ENCODE measurements at places on chromosomes 1 and 21. TPM values are rescaled to one million over a fixed set of nuclear protein-coding genes. Genes with fewer than 3 reads are reported as not detected.
A peak's percentile ranks its signal among the peaks of the same experiment; 100 is the strongest.

DNA sequence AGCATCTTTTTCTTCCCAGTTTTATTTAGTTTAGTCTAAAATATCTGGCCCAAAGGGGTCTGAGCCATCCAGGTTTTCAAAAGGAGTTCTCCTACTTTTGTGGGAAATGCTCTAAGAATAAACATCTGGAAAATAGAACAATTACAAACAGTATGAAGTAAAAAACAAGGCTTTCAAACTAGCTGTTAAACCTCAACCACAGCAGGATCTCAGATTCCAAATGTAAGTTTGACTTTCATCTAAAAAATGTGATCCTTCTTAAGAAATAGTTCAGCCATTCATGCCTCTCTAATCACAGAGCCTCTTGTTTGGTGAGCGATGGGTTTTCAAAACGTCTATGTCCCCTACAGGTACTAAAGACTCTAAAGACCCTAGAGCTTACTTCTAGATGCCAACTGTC, 413.5 kb downstream of the DUSP10 start:
- DNase-seq: no peak

- DNase-seq: peak; percentile 72
Measured at GRCh38 chr1:98051065-98051675, 130.3 kb upstream of the DPYD start.

GRCh38 chr1:170978371-170978910, 43.1 kb downstream of the MROH9 start:
- DNase-seq: no peak

DNA sequence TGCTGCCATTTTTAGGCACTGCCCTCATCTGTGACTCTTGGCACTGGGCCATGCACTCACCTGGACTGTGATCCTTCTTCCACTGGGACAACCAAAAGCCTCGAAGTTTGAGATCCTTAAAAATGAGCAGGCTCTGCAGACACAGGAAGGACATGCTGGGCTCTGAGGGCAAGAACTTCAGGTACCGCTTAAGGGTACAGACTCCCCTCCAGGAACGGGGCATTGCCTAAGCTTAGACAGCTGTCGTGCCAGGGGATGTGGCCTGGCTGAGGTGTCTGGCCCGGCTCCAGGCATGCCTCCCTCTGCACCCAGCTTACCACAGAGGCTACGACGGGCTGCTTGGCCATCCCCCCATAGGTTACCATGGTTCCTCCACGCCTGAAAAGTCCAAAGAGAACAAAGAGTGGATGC, 14.2 kb upstream of the SRSF4 start:
- no peak for DNase-seq

DNA sequence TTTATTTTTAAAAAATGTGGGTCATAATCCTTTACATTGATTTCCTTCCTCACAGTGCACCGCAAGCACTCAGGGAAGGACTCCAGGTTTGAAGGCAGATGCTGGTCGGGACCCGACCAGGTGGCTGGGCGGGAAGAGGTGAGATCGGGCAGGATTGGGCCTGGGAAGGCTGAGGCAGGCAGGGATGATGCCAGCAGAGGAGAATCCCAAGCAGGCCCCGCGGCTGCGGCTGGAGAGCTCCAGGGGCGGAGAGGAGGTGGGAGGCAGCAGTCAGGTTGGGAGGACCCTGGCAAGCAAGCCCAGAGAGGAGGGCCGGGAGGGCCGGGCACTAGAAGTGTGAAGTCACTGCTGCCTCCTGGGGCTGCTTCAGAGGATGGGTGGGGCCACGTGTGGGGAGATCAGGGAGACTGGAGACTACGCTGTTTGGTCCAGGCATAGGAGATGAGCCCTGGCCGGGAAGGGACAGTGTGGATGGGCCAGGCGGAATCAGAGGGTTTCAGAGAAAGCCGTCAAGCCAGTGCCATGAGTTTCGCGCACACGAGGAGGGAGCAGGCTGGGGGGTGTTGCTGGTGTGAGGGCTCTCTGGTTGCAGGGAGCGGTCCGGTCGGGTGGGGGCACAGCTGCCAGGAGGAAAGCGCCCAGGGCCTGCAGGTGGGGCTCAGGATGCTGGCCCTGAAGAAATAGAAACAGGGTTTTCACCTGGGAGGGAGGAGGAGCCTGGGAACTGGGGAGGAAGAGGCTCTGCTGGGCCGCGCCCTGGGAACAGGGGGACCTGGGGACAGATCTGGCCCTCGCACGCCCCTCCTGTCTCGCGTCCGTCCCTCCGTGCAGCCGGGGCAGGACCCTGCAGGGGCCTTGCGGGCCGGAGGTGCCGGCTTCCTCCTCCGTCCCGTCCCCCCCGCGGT, 888 bp upstream of the COL18A1 start:
- peak; percentile 88 for DNase-seq

DNA sequence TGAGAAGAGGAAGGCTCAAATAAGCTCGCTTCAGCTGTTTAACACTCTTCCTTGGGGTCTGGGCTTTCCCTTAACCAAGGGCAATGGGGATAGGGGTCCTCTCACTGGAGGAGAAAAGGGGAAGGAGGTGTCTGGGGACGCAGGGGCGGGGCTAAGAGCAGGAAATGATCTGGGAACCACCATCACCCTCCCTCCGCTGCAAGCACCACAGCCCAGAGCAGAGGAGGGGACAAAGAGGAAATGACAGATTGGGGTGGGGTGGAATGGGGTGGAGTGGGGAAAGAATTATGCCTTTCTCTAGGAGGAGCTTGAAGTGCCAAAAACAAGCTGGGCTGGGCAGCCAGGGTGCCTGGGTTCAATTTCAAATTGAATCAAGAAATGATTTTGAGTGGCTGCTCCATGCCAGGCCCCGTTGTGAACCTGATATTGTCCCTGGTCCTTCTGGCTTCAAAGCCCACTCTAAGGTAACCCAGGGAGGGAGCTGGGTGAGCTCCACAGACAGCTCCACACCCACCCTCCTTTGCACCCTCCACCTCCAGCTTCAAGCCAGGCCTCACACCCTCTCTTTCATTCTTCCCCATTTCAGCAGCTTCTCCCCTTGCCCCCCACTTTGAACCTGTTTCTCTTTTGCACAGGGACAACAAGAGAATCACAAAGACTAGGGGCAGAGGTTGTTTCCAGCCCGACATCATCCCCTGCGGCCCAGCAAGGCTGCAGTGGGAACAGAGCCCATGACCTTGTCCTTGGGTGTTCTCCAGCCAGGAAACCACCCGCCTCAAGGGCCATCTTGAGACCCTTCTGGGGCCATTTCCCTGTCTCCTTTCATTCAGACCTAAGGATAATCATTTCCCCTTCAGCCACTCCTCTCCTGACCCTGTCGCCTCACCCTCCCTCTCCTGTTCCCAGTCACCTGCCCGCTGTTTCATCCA, 1.1 kb downstream of the ARHGAP30 start:
- DNase-seq: peak; percentile 55

DNA sequence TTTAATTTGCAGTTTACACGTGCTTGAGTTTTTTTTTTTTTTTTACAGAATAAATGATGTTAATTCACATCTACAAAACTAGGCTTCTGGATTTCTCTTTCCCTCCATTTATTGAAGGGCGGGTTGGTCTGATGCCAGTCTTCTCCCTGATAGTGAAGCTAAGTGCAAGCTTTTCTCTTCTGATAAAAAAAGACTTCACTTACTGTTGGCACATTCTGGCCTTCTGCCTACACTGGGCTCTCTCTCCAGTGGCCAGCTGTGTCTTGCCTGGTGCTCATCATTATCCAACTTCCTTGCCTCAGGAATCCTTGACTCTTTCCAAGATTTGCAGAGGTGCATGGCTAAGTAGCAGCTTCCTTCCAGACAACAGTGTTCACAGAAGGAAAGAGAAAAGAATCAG, 7.6 kb upstream of the RAP1A start:
- DNase-seq: no peak

- peak; percentile 73 for DNase-seq
Measured at GRCh38 chr21:41168391-41169257, 664 bp downstream of the BACE2 start.

DNA sequence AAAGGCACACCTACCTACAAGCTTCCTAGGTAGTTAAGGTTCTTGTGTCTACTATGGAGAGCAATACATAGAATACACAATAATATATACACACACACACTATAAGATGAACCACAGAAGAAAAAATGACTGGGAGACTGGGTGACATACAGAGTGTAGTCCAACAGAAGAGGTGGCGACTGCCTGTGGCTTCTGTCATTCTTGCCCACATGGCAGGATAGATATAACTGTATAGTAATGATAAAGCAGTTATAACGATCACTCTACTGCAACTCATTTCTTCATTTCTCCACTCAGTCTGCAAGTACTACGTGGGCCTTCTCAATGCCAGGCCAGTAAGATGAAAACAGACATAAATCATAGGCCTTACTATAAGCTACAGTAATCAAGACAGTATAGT, 113.8 kb upstream of the EDN2 start:
- DNase-seq: no peak

GRCh38 chr1:236009191-236009590, 55.7 kb downstream of the NID1 start:
- DNase-seq: no peak

DNA sequence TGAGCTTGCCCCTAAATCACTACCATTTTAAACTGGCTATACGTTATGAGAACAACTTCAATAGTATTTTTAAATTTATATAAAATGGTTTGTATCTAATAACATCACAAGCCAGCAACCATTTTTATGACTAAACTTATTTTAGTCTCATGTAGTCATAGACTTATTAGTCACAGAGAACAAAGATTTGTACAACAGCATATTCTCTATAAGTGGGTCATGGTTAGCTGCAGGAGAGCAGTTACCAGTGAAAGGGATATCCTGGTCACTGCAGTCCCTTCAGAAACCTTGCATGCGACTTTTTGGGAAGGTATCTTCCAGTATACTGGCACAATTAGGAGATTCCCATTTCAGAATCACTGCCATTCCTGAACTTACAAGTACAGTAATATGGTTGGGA, 90.0 kb downstream of the HFM1 start:
- DNase-seq: no peak

- no peak for DNase-seq
Measured at GRCh38 chr1:9284061-9284460, 8.6 kb upstream of the SPSB1 start.

GRCh38 chr1:226826479-226827261, 43.7 kb upstream of the PSEN2 start:
- peak; percentile 51 for DNase-seq

- no peak for DNase-seq
Measured at GRCh38 chr1:38690790-38691449, 168.7 kb downstream of the RRAGC start.

DNA sequence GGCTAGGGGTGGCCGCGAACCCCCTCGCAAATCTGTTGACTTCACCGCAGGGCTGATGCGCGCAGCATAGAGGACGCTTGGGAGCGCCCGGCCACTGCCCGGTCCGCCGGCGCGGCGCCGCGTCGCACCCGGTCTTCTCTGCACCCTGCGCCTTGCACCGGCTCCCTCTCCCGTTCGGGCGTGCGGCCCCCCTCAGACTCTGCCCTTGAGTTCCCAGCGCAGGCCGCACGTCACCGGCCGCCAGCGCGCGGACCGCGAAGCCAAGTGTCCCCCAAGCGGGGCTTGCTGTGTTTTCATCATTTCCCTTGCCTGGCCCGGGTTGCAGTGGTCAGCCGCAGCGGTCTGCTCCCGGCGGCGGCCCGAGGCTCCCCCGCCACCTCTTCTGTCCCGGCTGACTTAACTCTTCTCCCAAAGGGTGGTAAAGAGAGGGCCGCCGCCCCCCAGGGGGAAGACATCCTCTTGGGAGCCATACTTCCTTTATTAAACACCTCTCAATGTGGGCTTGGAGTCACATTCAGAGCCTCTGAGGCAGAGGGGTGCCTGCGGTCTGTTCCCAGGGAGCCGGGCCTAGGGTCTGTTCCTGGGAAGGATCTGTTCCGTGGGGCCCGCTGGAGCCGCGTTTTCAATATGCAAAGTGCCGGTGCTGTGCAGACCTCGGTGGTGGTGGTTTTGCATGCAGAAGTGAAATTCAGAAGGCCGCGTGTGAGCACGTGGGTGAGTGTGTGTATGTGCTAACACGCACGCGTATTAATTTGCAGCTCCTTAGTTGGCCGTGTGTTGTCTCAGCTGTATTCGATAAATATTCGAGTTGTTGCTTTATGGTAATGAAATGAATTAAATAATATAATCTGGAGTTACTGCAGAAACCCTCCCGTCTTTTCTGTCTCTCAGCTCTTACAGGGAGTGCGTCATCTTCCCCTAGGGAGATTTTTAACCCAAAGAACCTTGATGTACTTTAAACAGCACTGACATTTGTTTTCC, 17.6 kb downstream of the PBX1 start:
- DNase-seq: peak; percentile 74

DNA sequence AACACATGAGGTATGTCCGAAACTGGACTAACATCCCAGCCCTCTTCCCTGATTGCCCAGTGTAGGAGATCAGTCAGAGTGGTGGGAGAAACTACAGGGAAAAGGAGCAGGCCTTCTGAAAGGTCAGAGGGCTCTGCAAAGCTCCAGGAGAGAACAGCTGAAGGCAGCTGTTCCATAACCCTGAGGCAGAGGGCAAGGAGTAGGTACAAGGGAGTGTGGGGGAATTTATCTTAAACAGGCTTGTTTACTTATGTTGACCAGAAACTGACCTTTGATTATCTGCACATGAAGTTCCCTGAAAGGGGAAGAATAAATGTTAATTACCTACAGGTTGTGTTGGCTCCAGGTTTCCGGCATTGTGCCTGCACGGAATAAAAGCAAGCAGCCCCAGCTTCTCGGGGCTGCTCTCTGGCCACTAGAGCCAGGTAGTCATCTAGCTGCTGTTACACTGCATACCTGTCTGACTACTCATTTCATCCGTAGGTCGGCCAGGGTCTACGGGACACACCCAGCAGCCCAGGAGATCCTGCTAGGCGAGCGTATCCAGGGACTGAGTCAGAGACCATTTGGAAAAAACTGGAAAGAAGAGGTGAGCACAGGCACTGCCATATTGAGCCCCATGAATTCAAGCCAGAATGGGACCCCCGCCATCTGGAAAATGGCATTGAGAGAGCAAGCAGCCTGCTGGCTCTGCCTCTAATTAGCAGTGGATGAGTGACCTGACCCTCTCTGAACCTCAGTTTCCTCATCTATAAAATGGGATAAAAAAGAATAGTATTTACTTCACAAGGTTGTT, 14.9 kb upstream of the PAQR7 start:
- DNase-seq: peak; percentile 36

- no peak for DNase-seq
Measured at GRCh38 chr1:38009088-38009840, 3.3 kb upstream of the UTP11 start.

DNA sequence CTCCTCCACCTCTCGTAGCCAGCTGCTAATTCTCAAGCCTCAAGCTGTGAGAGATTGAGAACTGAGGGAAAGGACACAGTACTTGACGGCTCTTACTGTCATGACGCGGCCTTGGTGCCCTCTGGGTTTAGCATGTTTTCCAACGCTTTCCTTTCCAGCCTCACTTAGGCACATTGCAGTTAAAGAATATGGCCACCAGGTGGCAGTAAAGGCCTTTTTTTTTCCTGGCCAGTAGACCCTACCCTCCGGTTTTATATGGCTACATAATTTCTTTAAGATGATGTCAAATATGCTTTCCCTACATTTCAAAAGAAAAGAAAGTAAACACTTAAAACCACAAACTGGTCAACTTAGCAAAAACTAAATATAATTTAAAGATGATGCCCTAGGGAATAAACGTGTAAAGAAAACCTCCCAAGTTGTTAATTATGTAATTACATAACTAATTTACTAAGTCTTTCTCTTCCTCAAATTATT, 56.8 kb upstream of the PRDX6 start:
- DNase-seq: peak; percentile 81

- no peak for DNase-seq
Measured at GRCh38 chr1:44848456-44849181, 5.6 kb upstream of the PTCH2 start.

Gene NBPF19
- 29.1 TPM for total RNA-seq

Gene KRTAP11-1
- 2.4 TPM for total RNA-seq

Gene LAD1
- 8.2 TPM for total RNA-seq

Gene TTC24
- 3.1 TPM for total RNA-seq

Gene PRRC2C
- total RNA-seq: 30.8 TPM

Gene UBE2U
- total RNA-seq: not detected
